ENCODE measurements at places on chromosomes 1 and 21. TPM values are rescaled to one million over a fixed set of nuclear protein-coding genes. Genes with fewer than 3 reads are reported as not detected.

The ARHGEF10L gene
- total RNA-seq, result 5.9 TPM

The CFAP107 gene
- total RNA-seq, result not detected

DNA sequence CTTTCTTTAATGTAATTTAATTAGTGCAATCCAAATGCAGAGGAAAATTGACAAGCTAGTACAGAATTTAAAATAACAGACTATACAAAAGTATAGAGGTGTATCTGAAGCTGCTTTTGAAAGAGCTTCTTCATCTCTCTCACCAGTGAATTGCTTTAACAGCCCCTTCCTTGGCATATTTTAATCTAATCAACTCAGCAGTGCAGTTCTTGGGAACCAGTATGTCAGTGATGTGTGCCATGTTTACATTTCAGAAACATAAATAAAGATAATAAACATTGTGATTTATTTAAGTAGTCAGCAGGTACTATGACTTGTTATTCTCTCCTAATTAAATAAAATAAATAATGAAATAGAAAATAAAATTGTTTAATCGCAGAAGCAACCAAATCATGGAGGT, 1260.6 kb downstream of the NCAM2 start:
- DNase-seq, result no peak
- no peak overlapping the region for H3K27ac ChIP-seq
- H3K4me1 ChIP-seq, result no peaks in the 10 kb centered on the region

The ZMYND12 gene
- 0.57 TPM for total RNA-seq

DNA sequence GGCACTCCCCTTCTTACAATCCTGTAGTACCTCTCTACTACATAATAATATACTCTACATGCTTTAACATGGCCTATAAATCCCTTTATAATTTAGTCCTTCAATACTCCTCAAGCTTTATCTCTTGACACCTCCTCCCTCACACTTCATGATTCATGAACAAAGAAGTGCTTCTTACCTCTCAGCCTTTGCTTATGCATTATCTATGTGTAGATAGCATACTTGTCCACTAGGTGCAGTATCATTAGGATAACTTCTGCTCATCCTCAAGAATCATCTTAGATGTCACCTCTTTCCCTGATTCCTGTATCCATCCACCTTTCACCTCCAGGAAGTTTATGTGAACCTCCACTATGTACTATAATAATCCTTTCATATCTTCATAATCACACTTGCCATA, 74.4 kb downstream of the COL24A1 start:
- no peak overlapping the region for H3K4me3 ChIP-seq
- H3K4me1 ChIP-seq, result no peaks in the 10 kb centered on the region
- H3K27ac ChIP-seq, result no peak overlapping the region
- H3K36me3 ChIP-seq, result no peaks in the 10 kb centered on the region
- H3K27me3 ChIP-seq, result peaks cover 2% of the 10 kb centered on the region

GRCh38 chr1:154747740-154748404, 122.2 kb downstream of the KCNN3 start:
- H3K36me3 ChIP-seq, result no peaks in the 10 kb centered on the region
- no peak overlapping the region for H3K27ac ChIP-seq
- no peaks in the 10 kb centered on the region for H3K4me1 ChIP-seq
- H3K4me3 ChIP-seq, result no peak overlapping the region
- peaks cover 9% of the 10 kb centered on the region for H3K27me3 ChIP-seq

DNA sequence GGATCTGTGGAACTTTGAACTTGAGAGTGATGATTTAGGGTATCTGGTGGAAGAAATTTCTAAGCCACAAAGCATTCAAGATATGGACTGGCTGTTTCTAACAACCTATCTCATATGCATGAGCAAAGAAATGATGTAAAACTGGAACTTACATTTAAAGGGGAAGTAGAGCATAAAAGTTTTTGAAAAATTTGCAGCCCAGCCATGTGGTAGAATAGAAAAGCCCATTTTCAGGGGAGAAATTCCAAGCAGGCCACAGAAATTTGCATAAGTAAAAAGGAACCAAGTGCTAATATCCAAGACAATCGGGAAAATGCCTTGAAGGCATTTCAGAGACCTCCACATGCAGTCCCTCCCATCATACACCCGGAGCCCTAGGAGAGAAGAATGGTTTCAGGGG, 15.7 kb downstream of the RIIAD1 start:
- H3K4me3 ChIP-seq, result no peak overlapping the region
- H3K27ac ChIP-seq, result no peak overlapping the region
- H3K36me3 ChIP-seq, result no peaks in the 10 kb centered on the region
- DNase-seq, result no peak

- no peaks in the 10 kb centered on the region for H3K4me1 ChIP-seq
- no peak overlapping the region for H3K27ac ChIP-seq
- no peak for DNase-seq
- no peak overlapping the region for H3K4me3 ChIP-seq
- no peaks in the 10 kb centered on the region for H3K36me3 ChIP-seq
- H3K27me3 ChIP-seq, result no peaks in the 10 kb centered on the region
Observed at GRCh38 chr21:39159342-39160063, 23.7 kb downstream of the PSMG1 start.

- H3K27me3 ChIP-seq, result no peaks in the 10 kb centered on the region
- peak overlapping the region; percentile 69 for H3K27ac ChIP-seq
- H3K4me3 ChIP-seq, result no peak overlapping the region
- no peak for DNase-seq
Observed at GRCh38 chr1:234476172-234476571, 2.8 kb downstream of the TARBP1 start.

GRCh38 chr1:64295561-64295960, 92.1 kb downstream of the UBE2U start:
- no peak overlapping the region for H3K27ac ChIP-seq
- H3K36me3 ChIP-seq, result no peaks in the 10 kb centered on the region
- no peaks in the 10 kb centered on the region for H3K27me3 ChIP-seq
- no peak overlapping the region for H3K4me3 ChIP-seq

- no peaks in the 10 kb centered on the region for H3K27me3 ChIP-seq
- H3K4me3 ChIP-seq, result no peak overlapping the region
- no peak for DNase-seq
- H3K27ac ChIP-seq, result no peak overlapping the region
- H3K4me1 ChIP-seq, result no peaks in the 10 kb centered on the region
Observed at GRCh38 chr1:174768949-174769348, 230.8 kb upstream of the CACYBP start.

DNA sequence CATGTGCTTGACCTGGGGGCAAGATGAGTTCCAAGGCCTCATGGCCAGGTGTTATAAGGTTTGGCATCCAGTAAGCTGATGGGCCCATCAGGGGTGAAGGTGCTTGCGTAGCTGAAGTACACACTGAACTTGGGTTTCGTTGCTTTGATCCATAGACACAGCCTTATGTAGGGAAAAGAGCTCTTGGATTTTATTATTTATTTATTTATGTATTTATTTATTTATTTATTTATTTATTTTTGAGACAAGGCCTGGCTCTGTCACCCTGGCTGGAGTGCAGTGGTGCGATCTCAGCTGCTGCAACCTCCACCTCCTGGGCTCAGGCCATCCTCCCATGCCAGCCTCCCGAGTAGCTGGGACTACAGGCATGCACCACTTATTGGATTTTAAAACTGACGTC, 63.2 kb downstream of the FOXD2 start:
- H3K4me3 ChIP-seq, result no peak overlapping the region
- no peaks in the 10 kb centered on the region for H3K36me3 ChIP-seq
- H3K4me1 ChIP-seq, result no peaks in the 10 kb centered on the region
- no peak for DNase-seq

DNA sequence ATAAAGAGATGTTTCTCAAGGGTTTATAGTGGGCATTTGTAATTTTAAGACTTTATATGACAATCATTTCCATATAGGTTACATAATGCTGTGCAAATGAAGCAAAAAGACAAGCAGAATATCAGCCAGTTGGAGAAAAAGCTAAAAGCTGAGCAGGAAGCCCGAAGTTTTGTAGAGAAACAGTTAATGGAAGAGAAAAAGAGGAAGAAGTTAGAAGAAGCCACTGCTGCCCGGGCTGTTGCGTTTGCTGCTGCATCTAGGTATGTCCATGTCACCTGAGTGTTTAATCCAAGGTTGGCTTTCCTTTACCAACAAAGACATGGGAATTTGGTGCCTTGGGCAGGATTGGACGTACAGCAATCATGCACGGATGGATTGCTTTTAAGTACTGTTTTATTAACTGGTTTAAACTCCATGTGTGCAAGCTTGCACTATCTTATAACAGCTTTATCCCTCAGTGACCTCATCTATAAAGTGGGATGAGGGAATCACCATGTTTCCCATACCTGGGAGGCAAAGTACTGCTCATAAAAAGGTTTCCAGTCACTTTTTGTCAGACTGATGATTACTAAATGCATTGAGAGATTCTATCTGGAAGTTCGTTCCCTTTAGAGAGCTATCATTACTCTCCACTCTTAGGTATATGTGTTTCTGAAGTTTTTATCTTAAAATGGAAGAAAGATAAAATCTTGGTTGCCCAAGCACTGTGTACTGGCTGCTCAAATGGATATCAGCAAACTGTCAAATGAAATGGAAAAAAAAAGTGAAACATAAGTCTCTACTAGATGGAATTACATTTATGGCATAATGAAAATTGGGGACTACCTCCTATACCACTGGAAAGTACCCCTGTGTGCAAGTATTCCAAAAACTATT, 55.1 kb downstream of the MACO1 start:
- H3K27me3 ChIP-seq, result no peaks in the 10 kb centered on the region
- no peaks in the 10 kb centered on the region for H3K4me1 ChIP-seq

DNA sequence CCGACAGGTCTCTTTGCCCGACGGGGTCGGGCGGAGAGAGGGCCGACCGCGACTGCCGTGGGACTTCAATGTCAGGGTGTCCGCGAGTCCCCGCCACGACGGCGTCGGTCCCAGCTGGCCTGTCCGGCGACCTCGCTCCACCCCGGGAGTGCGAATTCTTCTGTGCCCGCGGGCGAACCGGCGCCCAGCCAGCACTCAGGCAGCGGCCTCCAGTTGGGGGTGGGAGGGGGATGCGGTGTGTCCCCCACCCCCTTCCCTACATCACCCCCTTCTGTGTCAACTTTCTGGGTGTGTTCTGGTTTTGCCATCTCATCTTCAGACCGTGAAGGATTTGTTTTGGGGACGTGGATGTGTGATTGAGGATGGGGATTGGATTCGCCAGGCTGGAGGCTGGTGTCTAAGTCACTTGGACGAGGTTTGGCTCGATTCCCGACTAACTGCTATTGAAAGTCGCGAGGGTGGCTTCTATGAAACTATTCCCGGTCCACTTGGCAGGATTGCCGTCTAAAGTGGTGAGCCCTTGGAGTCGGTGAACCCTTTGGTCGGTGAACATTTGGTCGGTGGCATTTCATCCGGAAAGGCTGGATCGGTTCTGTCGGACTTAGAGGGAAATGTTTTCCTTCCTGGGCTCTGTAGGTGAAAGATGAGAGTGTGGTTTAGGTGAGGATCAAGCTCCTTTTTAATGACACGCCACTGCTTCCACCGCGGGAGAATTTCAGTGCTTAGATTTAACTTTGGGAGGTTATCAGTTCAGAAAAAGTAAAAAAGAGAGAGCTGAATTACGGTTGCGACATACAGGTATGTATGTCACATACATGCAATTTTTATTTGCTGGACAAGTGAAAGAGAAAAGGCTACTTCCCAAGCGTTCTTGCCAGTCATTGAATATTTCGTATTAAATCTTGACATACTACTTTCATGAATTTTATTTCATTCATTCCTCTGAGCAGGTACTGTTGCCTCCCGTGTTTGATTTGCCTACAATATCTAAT, 771 bp downstream of the ABCD3 start:
- peak overlapping the region; percentile 82 for H3K27ac ChIP-seq
- H3K27me3 ChIP-seq, result no peaks in the 10 kb centered on the region
- no peaks in the 10 kb centered on the region for H3K36me3 ChIP-seq
- H3K4me3 ChIP-seq, result peak overlapping the region; percentile 81

- H3K36me3 ChIP-seq, result no peaks in the 10 kb centered on the region
- H3K27me3 ChIP-seq, result no peaks in the 10 kb centered on the region
Observed at GRCh38 chr21:45888386-45889009, 93.1 kb upstream of the COL6A1 start.

DNA sequence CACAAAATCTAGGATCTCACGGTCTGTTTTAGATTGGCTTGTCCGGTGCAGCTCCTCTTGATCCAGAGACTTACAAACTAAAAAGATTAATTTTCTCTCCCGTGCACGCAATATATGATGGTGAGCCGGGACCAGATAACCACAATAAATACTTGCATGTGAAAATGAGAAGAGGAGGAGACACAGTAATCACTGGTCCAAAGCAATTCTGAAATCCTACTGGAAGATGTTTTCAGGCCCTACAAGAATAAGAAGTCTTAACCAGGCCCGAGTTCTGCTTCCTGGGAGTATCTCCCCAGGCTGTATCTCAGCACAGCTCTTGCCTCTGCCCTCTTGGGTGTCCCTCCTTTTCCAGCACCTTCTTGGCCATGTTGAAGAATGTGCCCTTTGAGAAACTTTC, 1.0 kb upstream of the WDR4 start:
- H3K4me3 ChIP-seq, result peak overlapping the region; percentile 68
- H3K27me3 ChIP-seq, result no peaks in the 10 kb centered on the region
- peaks cover 4% of the 10 kb centered on the region for H3K36me3 ChIP-seq
- peak overlapping the region; percentile 90 for H3K27ac ChIP-seq
- H3K4me1 ChIP-seq, result peaks cover 3% of the 10 kb centered on the region

GRCh38 chr1:209229494-209230061, 353.9 kb upstream of the CAMK1G start:
- H3K27ac ChIP-seq, result no peak overlapping the region
- H3K4me3 ChIP-seq, result no peak overlapping the region
- H3K36me3 ChIP-seq, result no peaks in the 10 kb centered on the region
- no peaks in the 10 kb centered on the region for H3K4me1 ChIP-seq
- H3K27me3 ChIP-seq, result no peaks in the 10 kb centered on the region

DNA sequence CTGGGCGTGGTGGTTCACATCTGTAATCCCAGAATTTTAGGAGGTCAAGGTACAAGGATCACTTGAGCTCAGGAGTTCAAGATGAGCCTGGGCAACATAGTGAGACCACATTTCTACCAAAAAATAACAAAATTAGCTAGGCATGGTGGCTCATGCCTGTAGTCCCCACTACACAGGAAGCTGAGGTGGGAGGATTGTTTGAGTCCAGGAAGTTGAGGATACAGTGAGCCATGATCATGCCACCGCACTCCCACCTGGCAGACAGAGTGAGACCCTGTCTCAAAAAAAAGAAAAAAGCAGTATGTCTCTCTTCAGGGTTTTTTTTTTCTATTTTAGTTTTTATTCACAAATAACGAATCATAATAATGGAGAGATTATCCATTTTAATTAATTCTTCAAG, 233.7 kb upstream of the DMRTA2 start:
- H3K27ac ChIP-seq, result no peak overlapping the region
- no peak for DNase-seq
- H3K36me3 ChIP-seq, result no peaks in the 10 kb centered on the region
- no peaks in the 10 kb centered on the region for H3K27me3 ChIP-seq

The OR2L2 gene
- not detected for total RNA-seq

DNA sequence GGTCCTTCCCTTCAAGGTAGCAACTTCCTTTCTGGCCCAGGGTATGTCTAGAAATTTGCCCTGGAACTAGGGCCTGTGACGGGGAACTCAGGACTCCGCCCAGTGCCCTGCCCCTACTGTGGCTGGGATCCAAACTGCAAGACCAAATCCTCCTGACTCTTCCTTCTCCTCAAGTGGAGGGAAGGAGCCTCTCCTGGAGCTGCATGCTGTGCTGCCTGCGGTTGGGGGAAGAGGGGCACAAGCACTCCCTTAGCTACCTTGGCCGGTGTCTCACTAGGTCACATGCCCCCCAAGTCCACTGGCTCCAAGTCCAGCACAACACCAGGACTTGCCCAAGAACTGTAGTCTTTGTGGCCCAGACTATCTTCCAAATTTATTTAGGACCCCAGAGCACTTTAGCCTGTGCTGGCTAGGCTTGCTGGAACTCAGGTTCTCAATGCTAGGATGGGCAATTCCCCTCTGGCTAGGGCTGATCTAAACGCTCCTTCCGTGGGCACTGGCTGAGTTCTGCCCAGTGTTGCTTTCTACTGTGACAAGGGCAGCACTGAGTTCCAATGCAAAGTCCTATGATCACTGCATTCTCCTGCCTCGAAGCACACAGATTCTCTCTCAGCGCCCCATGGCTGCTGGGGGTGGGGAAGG, 12.2 kb downstream of the ADSS2 start:
- no peak for DNase-seq
- H3K27ac ChIP-seq, result no peak overlapping the region
- no peaks in the 10 kb centered on the region for H3K27me3 ChIP-seq
- peaks cover 12% of the 10 kb centered on the region for H3K4me1 ChIP-seq

All from Panc1 (cell line).